ENCODE measurements at places on chromosomes 3 and 15. TPM values are rescaled to one million over a fixed set of nuclear protein-coding genes. Genes with fewer than 3 reads are reported as not detected.

DNA sequence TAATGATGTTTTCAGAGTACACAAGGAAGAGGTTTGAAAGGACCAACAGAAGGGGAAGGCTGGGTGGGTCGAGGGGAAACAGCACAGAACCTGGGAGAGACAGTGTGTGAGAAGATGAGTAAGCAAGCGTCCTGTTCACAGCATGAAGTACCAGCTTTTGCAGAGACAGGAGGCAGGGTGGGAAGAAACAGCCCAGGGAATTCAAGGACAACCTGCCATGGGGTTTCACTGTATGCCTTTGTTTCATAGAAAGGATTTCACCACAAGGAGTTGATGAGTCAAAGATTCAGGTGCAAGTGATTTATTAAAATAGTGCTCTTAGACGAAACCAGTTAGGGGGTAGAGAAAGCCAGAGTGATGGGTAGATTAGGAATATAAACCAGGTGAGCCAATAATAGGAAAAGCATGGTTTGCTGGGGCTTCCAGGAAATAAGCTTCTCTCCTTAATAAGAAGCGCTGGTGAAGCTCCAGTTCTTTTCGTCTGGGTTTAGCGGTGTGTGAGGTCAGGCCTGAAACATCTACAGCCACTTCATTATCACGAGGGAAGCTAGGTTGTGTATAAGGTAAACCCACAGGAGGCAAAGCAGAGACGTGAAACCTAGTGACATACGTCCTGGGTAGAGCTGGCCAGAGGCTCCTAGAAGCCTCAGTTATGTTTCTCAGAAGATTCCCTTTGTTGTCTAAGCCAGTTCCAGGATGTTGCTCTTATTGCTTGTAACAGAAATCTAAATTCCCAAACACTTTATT, 3.9 kb downstream of the HHLA2 start:
- no peaks in the 10 kb centered on the region for H3K36me3 ChIP-seq
- no peak overlapping the region for H3K27ac ChIP-seq
- no peak for DNase-seq
- peaks cover 12% of the 10 kb centered on the region for H3K27me3 ChIP-seq
- no peaks in the 10 kb centered on the region for H3K4me1 ChIP-seq

DNA sequence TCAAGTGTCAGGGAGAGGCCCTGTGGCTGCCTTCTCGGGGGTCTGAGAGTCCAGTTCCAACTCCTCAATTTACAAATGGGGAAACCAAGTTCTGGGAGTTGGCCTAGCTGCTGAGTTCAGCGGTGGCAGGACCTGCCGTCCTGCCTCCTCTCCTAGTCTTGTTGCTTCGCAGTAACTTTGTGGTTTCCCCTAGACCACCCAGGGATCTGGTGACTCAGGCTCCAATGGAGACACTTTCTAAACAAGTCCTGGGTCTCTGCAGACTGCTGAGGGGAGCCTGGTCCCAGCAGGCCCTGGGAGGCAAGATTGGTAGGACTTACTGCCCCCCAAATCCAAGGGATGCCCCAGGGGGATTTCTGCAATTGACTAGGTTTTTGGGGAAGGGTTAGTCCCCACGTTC, 83.6 kb downstream of the SMAD6 start:
- no peaks in the 10 kb centered on the region for H3K4me1 ChIP-seq
- no peak overlapping the region for H3K4me3 ChIP-seq
- H3K27ac ChIP-seq, result no peak overlapping the region
- peaks cover 3% of the 10 kb centered on the region for H3K36me3 ChIP-seq

DNA sequence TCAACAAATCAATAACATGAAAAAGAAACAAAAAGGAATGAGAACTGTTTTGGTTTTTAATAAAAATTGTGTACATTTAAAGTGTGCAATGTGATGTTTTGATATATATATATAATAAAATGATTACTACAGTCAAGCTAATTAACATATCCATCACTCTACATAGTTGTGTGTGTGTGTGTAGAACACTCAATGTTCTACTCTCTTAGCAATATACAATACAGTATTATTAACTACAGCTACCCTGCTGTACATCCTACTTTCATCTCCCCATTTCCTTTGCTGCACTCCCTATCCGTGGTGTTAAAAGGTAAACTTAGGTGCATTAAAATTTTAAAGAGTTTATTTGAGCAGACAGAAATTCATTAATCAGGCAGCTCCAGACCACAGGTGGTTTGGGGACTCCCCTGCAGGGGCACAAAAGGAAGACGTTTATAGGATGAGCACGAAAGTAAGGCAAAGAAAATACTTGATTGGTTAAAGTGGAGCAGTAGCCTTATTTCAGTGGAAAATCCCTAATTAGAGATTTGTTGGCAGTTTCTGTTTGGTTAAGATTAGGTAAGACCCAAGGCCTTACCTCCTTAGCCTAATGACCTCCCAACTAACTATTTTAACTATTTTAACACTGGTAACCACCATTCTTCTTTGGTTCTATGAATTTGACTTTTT, 61.8 kb upstream of the SNRK start:
- no peak for DNase-seq
- H3K36me3 ChIP-seq, result no peaks in the 10 kb centered on the region
- no peak overlapping the region for H3K4me3 ChIP-seq
- H3K27ac ChIP-seq, result no peak overlapping the region

- no peak for DNase-seq
- H3K4me3 ChIP-seq, result no peak overlapping the region
- no peak overlapping the region for H3K27ac ChIP-seq
- H3K27me3 ChIP-seq, result no peaks in the 10 kb centered on the region
These were observed 21.7 kb downstream of the PLAAT1 start for GRCh38 chr3:193262707-193263106.

- H3K27me3 ChIP-seq, result no peaks in the 10 kb centered on the region
- H3K27ac ChIP-seq, result peak overlapping the region; percentile 93
- H3K36me3 ChIP-seq, result peaks cover 32% of the 10 kb centered on the region
- DNase-seq, result peak; percentile 51
- H3K4me1 ChIP-seq, result peaks cover 57% of the 10 kb centered on the region
These were observed 60.4 kb upstream of the LMOD3 start for GRCh38 chr3:69182588-69183316.

DNA sequence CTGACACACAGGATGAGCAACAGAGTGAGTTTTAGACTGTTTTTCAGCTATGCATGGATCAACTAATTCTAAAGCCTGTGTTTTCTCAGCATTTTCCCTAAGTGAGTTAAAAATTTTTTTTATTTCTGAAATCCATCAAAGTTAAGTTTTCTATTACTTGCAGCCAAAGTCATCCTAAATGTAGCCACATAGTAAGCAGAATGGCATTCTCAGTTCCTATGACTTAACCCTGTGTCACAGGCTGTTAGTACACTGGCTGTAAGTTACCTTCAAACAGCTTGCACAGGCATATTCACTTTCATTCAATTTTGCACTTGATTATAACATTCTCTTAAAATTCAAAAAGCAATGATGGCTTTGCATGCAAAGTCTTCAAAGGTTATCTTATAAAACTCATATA, 368.2 kb downstream of the OCA2 start:
- H3K4me1 ChIP-seq, result no peaks in the 10 kb centered on the region
- no peaks in the 10 kb centered on the region for H3K27me3 ChIP-seq
- no peak overlapping the region for H3K27ac ChIP-seq
- DNase-seq, result no peak

- H3K36me3 ChIP-seq, result no peaks in the 10 kb centered on the region
- H3K4me1 ChIP-seq, result no peaks in the 10 kb centered on the region
- DNase-seq, result no peak
- no peak overlapping the region for H3K27ac ChIP-seq
- H3K27me3 ChIP-seq, result peaks cover 2% of the 10 kb centered on the region
These were observed 230.7 kb downstream of the SHQ1 start for GRCh38 chr3:72617424-72618024.

SCN10A gene
- total RNA-seq, result not detected

UPK1B gene
- total RNA-seq, result not detected

SLC38A3 gene
- total RNA-seq, result 0.65 TPM

- no peak for DNase-seq
- H3K4me3 ChIP-seq, result no peak overlapping the region
- no peaks in the 10 kb centered on the region for H3K36me3 ChIP-seq
These were observed 220.0 kb upstream of the GRM7 start for GRCh38 chr3:6640907-6641306.

GRCh38 chr3:152843955-152844354, 9.0 kb downstream of the P2RY1 start:
- H3K4me1 ChIP-seq, result no peaks in the 10 kb centered on the region
- DNase-seq, result no peak
- no peaks in the 10 kb centered on the region for H3K36me3 ChIP-seq
- no peak overlapping the region for H3K4me3 ChIP-seq

DNA sequence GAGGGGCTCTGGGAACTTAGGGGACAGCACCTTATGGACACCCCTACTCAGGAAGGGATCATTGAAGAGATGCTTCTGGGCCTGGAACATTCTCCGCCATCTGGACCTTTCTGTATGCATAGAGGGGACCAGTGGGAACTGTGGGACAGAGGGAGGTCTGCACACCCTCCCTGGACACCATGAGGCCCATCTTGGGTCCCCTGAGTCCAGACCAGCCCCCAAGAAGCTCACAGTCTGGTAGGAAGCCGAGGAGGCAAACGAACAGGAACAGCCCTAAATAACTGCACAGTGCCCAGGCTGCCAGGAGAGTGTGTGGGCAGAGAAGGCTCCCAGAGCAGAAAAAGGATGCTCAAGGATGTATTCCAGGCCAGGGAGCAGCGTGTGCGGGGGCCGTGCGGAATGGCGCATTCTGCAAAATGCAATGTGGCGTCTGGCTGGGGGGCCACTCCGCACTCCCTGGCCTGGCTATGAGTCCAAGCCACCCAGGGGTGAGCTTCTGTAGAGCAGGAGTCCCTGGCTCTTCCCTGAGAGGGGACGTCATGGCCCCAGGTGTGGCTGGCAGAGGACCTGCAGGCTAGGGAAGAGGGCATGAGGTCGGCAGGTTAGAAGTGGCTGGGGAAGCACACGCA, 24.5 kb upstream of the KLF13 start:
- H3K27me3 ChIP-seq, result peaks cover 2% of the 10 kb centered on the region
- H3K27ac ChIP-seq, result no peak overlapping the region
- no peaks in the 10 kb centered on the region for H3K36me3 ChIP-seq
- H3K4me3 ChIP-seq, result no peak overlapping the region
- no peak for DNase-seq
- H3K4me1 ChIP-seq, result no peaks in the 10 kb centered on the region

DNA sequence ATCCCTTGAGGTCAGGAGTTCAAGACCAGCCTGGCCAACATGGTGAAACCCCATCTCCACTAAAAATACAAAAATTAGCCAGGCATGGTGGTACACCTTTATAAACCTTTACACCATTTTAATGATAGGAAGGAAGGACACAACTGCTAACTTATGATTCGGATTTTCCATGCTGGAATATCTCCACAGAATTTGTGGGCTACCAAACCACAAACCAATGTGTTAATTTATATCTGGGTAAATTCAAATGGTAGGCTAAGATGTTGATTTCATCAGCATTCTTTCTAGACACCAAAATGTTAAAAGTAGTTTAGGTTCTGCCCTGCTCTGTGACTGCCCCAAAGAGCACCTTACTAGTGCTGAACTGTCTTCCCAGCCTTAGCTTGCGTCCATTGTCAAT, 72.8 kb downstream of the POLQ start:
- H3K4me3 ChIP-seq, result no peak overlapping the region
- no peaks in the 10 kb centered on the region for H3K27me3 ChIP-seq
- peaks cover 2% of the 10 kb centered on the region for H3K4me1 ChIP-seq
- peaks cover 7% of the 10 kb centered on the region for H3K36me3 ChIP-seq
- DNase-seq, result no peak
- H3K27ac ChIP-seq, result no peak overlapping the region

MESP2 gene
- not detected for total RNA-seq

AGBL1 gene
- total RNA-seq, result not detected

IL17RC gene
- 16.7 TPM for total RNA-seq

CFAP91 gene
- 0.40 TPM for total RNA-seq

DNA sequence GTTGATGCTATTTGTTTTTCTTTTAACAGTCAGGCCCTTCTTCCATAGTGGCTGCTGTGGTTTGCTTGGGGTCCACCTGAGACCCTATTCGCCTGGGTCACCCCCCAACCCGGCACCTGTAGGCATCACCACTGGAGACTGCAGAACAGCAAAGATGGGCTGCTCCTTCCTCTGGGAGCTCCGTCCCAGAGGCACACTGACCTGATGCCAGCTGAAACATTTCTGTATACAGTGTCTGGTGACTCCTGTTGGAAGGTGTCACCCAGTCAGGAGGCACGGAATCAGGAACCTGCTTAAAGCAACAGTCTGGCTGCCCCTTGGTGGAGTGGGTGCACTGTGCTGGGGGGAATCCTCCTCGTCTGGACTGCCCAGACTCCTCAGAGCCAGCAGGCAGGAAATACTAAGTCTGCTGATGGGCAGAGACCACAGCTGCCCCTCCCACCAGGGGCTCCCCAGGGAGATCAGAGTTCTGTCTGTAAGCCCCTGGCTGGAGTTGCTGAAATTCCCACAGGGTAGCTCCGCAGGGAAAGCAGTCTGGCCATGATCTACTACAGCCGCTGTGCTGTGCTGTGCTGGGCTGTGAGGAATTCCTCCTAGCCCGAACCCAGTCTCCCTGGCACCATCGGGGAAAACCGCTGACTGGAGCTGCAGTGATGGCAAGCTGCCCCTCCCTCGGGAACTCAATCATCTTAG, 248.2 kb downstream of the TBC1D5 start:
- no peaks in the 10 kb centered on the region for H3K36me3 ChIP-seq
- H3K4me3 ChIP-seq, result no peak overlapping the region

PLSCR2 gene
- total RNA-seq, result not detected

DNA sequence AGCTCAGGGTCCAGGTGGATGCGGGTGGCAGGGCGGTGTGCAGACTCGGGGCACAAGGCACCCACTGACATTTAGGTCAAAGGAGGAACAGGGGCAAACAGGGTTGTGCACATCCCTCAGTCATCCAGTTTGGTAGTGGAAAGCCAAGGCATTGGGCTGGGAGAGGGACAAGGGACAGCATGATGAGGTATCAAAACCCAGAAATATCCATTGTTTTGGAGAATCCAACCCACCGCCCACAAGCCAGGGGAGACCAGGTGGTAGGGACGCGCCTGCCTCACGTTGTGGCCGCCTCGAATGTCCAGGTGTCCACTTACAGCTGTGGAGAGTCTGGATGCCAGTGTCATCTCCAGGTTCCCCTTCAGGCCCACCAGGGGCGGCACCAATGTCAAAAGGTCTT, 33.3 kb downstream of the SLC41A3 start:
- H3K27ac ChIP-seq, result no peak overlapping the region
- no peaks in the 10 kb centered on the region for H3K4me1 ChIP-seq
- no peak overlapping the region for H3K4me3 ChIP-seq
- peaks cover 2% of the 10 kb centered on the region for H3K36me3 ChIP-seq
- no peaks in the 10 kb centered on the region for H3K27me3 ChIP-seq

UROC1 gene
- total RNA-seq, result not detected

COLQ gene
- 2.3 TPM for total RNA-seq

DNA sequence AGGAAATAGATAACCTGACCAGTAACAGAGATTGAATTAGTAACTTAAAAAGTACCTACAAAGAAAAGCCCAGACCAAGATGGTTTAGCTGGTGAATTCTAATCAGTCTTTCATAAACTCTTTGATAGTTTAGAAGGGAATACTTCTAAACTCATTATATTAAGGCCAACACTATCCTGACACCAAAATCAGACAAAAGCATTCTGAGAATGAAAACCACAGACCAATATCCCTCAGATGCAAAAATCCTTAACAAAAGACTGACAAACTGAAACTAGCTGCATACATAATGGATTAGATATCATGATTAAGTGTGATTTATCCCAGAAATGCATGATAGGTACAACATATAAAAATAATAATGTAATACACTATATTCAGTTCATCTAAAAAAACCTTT, 115.6 kb downstream of the RFX7 start:
- H3K27me3 ChIP-seq, result no peaks in the 10 kb centered on the region
- H3K36me3 ChIP-seq, result no peaks in the 10 kb centered on the region
- DNase-seq, result no peak
- H3K27ac ChIP-seq, result no peak overlapping the region
- H3K4me3 ChIP-seq, result no peak overlapping the region

Measured in endothelial cell of umbilical vein (primary cell).